Activated T-cell treated with anti-CD3 and anti-CD28 coated beads for 48 hours (primary cell): ENCODE measurements at places on chromosomes 1 and 21.

GRCh38 chr1:232507571-232507970 lies 122.4 kb downstream of the SIPA1L2 start:
- DNase-seq = no peak

- no peak for DNase-seq
Observed at GRCh38 chr1:193013005-193013404, 46.2 kb downstream of the UCHL5 start.

DNA sequence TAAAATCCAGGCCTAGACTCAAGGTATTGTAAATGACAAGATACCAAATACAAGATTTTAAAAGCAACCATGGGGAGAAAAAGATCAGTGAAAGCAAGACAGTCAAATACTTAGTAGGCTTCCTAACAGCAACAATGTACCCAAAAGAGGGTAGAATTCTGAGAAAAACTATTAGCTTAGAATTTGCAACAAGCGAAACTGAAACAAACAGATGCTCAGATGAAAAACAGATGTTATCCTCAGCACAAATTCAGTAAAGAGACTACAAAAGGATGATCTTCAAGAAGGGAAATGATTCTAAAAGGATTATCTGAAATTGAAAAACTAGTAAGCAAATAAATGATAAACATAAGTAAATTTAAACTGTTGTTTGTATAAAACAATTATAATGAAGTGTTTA lies 40.0 kb downstream of the PDC start:
- DNase-seq = no peak

DNA sequence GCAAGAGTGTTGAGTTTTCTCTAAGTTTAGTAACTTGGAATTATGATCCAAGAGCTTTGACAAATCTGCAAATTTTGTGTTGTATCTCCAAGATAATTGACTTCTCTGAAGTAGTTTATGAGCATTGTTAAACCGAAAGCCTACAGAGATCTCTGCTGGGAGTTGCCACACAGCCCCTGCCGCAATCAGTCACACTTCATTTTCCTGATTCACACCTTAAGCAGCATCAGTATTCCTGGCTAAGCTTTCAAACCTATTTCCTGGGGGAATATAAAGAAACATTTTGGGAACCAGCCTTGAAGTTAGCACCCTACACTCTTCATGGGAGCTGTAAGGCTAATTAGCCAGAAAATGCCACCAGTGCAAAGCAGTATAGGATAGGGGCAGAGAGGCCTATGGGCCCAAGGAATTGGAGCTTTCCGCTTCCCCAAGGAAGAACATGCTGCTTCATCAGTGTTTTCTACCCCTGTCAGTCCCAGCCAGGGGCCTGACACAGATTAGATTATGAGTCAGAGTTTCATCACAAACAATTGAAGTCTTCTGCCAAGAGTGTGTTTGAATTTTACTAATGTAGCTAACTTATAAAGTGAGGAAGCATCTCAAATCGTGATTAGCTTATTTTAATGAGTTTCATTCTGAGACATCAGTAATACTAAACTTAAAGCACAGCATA lies 23.2 kb upstream of the CACYBP start:
- no peak for DNase-seq

- no peak for DNase-seq
Observed at GRCh38 chr1:166471359-166471758, 304.6 kb upstream of the FAM78B start.

DNA sequence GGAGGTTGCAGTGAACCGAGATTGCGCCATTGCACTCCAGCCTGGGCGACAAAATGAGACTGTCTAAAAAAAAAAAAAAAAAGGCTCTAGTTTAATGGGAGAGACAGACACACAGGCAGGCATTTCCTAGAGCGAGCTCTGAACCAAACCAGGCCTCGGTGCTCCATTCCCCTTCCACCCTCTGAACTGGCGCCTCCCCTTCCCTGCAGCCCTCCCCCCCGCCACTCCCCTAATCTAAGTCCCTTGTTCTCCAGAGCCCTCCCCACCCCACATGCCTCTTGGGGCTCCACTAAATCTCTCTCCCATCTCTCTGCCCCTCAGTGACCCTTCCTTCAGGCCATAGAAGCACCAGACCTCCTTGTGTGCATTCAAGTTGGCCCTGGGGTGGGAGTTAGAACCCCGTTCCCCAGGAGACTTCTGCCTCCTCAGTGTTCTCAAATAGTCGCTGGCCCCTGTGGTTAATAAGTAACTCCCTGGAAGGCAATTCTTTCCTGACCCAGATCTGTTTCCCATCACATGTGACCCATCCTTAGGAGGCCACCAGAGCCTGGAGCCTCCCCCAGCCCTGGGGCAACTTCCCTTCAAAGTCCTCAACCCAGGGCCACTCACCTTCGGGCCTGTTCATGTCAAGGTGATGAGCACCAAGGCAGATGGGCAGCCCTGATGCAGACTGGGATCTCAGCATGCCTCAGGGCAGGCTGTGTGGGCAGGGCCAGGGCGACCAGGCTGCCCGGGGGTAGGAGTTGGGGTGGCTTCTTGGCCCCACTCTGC lies 42.6 kb upstream of the EPB41 start:
- no peak for DNase-seq

DNA sequence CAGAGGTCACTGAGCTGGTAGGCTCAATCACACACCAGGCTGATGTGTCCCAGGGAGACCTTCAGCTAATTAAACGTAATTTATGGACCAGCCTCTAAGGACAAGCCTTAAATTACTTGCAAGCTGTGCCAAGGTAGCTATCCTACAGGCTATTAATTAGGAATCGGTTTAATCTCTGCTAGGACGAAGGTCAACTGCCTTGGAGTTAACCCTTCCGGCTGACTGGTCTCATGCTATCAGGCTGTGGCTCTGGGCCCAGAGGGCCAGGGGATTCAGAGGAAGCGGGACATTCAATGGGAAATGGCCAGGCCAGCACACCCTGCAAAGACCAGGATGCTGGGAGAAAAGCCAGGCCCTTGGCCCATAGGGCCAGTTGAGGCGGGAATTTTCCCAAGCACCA lies 19.0 kb downstream of the DHRS3 start:
- DNase-seq = no peak

- DNase-seq = no peak
Observed at GRCh38 chr1:15507278-15507677, 16.7 kb downstream of the CASP9 start.

DNA sequence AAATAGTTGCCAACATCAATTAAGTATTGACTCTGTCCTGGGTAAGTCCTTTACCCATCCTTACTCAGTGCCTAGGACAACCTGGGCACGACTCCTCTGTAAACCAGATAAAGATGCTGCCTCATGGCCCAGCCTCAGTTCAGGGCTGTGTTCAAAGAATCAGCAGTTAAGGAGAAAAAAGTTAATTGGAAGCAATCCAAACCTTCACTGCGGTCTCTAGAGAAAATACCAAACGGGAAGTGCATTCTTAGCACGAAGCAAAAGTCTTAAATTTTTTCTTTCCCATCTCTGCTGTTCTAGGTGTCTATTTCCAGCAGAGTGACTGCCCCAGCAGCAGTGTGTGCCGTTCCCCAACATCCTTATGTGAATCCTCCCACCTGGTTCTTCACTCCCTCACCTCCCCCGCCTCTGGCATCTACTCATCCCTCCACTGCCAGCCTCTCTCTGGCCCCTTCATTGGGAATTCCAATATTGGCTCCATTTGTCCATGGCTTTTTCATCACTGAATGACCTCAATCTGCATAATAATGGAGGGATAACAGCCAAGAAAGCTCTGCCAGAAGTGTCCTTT lies 23.2 kb downstream of the KANK4 start:
- DNase-seq = no peak

DNA sequence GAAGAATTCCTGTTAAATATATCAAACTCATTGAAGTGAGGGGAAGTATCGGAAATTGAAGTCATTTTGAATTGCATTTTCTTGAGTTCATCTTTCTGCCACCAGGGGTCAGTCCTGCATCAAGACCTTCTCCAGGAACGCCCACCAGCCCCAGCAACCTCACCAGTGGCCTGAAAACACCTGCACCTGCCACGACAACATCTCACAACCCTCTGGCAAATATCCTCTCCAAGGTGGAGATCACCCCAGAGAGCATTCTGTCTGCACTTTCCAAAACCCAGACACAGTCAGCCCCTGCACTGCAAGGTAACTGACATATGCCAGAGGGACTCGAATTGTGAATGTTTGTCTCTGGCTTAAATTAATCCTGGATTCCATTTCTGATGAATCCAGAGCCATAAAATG lies 22.8 kb upstream of the TARS2 start:
- peak; percentile 54 for DNase-seq

DNA sequence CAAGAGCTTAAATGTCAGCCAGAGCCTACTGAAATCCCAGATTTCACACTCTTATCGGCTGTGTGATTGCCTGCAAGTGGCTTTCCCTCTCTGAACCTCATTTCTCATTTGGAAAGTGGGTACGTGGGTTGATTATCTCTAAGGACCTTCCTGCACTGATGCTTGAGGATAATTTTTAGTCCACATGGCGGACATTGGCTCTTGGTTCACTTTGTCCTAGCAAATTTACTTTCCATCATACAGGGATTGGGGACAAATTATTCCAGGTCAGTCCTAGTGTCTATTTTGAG lies 111.6 kb downstream of the ACTL8 start:
- no peak for DNase-seq

GRCh38 chr1:221029981-221030649 lies 150.9 kb downstream of the HLX start:
- no peak for DNase-seq

DNA sequence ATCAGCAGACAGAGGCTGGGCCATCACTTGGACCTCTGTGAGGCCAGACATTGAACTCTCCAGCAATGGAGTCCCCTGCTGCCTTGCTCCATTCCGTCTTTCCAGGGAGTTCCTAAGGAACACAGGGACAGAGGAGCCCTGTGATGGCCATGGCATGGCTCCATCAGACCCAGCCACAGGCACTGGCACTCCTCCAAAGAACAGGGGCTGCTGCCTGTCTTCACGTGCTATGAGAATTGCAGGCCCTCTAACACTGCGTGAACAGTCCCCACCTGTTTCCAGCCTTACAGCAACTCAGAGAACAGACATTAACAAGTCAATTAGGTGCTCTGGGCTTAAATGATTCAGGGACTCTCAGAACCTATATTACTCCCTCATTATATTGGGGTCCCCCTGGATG lies 140.8 kb downstream of the ASTN1 start:
- no peak for DNase-seq

- no peak for DNase-seq
Observed at GRCh38 chr1:227947386-227947675, 401 bp downstream of the WNT9A start.

GRCh38 chr1:229514578-229515275 lies 6.6 kb upstream of the NUP133 start:
- DNase-seq = peak; percentile 34

DNA sequence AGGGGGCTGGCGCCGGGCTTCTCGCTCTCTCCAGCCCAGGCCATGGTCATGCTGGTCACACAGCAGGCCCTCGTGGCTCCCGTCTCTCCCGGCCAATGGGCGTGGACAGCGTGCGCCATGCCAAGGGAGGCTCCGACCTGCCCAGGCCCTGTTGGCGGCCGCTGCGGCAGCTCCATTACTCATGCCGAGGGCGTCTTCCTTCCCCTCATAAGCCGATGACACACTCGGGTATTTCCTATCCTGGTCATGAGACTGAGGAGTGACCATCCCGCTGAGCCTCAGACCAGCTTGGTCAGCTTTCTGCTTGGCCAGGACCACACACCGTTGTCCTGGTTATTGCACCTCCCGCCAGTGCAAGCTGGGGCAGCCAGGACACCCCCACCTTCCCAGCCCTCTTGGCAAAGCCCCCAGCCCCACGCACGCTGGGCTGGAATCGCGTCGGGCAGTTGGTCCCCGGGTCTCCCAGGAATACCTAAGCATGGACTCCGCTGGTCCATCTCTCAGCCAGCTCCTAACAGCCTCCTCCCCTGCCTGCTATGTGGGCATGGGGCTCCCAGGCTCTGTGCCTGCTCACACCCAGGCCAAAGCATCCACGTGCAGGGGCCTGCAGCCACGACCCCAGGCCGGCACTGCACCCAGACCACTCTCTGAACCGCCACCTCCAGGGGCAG lies 49.8 kb downstream of the ARHGEF16 start:
- DNase-seq = no peak

DNA sequence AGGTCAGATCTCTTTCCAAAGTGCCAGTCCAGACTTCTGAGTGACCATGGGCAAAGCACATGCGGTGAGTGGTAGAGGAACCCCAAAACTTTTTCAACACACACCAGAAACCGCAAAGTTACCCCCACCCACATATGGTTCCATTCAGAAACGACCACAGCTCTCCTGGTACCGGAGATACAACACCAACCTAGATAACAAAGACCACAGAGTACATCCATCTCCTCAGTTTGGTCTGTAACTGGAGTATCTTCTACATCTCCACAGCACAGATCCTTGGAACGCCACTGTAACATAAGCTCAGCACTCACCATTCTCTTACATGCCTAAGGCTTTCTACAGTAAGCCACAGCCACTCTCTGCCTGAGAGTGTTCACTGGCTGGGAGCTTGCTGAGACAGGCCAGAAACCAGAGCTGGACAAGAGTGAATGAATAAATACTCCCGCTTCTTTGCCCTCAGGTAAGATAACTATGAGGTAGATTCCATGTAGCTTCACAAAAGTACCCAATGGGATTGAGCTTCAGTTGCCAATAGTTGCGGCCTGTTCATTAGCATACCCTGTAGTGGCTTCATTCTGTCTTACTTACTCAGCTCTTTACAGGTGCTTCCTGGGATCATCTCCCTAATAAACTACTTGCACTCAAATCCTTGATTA lies 81.8 kb downstream of the SMYD3 start:
- DNase-seq = no peak

- DNase-seq = no peak
Observed at GRCh38 chr1:177796561-177796960, 173.3 kb downstream of the SEC16B start.

DNA sequence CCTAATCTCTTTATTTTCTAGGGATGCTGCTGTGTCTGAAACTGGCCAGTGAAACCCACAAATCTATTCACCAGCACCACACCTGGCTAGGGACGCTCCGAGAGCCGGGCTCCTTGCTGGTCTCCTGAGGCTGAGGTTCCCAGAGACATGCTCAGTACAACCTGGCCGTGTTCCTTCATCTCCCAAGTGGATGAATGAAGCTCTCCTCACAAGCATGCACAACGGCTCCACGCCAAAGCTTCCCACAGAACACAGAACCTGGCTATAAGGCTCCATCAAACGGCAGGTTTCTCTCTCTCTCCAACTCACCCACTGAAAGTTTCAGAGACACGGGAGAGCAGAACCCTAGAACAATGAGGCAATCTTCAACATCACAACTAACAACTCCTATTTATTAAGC lies 82.3 kb downstream of the TIAM1 start:
- no peak for DNase-seq

- peak; percentile 0 for DNase-seq
Observed at GRCh38 chr1:78553859-78554258, 63.1 kb downstream of the PTGFR start.

DNA sequence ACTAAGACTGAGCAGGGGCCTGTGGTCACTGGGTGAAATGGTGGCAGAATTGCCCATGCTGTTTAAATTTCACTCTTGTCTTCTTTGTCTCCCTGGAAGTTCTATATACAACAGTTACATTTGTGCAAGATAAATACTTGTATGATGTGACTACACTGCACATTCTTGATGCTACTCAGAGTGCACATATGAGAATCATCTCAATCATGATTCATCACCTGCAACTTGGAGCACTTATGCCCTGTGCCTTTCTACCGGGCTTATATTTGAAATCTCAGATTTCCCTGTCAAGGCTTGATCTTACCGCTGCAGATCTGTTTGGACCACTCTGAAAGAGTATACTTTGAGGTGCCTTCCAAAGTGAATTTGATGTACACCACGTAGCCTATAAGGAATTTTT lies 10.6 kb downstream of the PGM1 start:
- no peak for DNase-seq
